ENCODE measurements at places on chromosomes 1 and 21.

GRCh38 chr1:162214202-162214601 is 144.7 kb downstream of the NOS1AP start:
- DNase-seq = no peak

- DNase-seq = no peak
Observed at GRCh38 chr21:29078869-29079767, 5.7 kb upstream of the CCT8 start.

- DNase-seq = no peak
Observed at GRCh38 chr1:244837597-244838258, 2.3 kb downstream of the COX20 start.

DNA sequence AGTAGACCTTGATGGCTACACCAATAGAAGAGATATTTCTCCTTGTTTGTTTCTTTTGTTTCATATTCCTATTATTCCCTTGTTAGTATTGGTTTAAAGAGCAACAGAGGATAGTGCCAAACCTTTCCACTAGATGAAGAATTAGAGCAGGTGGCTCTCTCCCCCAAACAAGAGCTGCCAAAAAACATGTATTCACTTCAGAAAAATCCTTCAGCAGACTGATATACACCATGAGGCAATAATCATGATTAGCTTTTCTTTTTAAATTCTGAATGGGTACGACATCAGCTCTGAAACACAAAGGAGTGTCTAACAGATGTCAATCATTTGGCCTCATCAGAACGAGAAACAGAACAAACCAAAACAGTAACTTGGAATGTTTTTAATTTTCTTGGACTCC is 67.3 kb upstream of the MAP10 start:
- no peak for DNase-seq

DNA sequence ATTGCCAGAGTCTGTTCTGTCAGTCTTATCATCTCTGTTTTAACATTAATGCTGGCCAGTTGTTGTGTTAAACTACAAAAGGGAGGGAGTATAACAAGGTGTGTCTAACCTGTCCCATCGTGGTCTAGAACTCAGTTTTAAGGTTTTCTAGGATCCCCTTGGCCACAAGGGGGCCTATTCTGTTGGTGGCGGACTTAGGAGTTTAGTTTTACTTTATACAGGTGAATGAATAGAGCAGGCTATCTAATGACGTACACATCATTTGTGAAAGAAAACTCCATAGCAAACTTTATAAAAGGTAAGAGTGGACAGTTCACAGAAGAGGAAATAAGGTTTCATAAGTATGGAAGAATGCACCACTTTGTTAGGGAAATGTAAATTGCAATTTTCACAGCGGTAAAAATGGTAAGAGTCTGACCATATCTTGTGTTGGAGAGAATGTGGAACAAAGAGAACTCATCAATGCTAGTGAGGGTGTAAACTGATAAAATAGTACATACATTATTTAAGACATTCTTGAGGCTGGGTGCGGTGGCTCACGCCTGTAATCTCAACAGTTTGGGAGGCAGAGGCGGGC is 2.5 kb upstream of the ATF6 start:
- DNase-seq = no peak

GRCh38 chr1:209697126-209697525 is 7.5 kb upstream of the HSD11B1 start:
- DNase-seq = no peak

DNA sequence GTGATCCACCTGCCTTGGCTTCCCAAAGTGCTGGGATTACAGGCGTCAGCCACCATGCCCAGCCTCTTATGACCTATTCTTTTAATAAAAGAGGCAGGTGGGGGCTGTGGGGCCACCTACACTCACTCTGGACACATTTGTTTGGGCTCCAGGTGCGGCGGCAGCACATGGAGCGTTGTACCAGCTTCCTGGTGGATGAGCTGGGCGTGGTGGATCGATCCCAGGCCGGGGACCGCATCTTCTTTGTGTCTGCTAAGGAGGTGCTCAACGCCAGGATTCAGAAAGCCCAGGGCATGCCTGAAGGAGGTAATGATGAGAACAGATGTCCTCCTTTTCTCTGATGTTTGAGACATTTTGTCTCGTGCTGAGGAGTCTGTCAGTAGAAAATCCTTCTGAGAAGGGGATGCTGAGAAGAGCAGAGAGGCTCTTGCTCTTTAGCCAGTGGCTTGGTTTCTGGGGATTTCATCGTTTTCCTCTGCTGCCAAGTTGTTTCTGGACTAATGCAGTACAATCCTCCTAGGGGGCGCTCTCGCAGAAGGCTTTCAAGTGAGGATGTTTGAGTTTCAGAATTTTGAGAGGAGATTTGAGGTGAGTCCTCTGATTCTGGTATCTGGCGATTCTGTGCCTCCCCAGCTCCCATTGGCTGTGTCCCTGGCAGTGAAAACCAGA is 17.9 kb upstream of the MIIP start:
- no peak for DNase-seq

GRCh38 chr1:61050541-61051442 is 31.6 kb upstream of the NFIA start:
- DNase-seq = no peak

DNA sequence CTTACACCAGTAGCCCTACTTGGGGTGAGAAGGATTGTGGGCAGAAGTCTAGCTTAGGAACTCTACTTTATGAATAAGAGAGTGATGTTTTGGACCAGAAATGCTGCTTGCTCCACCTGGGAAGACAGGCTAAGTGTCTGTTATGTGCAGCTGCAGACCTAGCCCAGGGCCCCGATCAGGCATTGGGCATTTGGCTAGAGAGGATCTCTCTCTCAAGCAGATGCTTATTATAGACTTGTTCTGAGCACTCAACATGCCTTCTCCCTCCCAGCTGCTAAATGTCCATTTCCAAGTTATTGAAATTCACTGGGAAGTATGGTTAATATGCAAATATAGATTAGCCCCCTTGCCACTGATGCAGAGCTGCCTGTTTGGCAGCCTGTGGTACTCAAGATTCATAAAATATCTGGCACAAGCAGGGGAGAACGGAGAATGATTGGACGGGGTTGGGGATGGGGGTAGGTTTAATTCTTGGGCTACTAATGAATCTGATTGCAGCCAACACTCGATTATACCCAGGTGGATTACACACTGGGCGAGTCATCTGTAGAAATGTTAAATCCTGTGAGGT is 115.9 kb downstream of the KCND3 start:
- no peak for DNase-seq

DNA sequence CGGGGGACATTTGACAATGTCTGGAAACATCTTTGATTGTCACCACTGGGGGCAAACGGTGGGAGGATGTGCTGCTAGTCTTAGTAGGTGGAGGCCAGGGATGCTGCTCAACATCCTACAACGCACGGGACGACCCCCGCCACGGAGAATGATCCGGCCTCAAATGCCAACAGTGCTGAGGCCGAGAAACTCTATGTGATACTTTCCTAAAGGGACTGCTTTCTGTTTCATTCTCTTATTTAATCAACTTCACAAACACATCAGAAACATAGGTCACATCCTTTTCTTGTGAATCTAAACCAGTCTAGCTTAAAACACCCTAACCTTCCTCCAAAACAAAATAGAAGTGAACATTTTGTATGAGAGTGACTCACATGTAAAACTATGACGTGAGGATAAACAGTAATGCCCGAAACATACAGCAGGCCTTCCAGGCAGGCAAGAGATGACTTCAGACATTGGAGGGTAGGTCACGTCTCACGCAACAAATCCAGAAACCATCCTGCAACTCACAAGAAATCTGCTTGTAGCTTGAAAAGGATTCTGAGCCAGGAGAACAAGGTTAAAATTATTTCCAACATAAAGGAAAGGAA is 37.2 kb upstream of the ETS2 start:
- DNase-seq = peak; percentile 79

DNA sequence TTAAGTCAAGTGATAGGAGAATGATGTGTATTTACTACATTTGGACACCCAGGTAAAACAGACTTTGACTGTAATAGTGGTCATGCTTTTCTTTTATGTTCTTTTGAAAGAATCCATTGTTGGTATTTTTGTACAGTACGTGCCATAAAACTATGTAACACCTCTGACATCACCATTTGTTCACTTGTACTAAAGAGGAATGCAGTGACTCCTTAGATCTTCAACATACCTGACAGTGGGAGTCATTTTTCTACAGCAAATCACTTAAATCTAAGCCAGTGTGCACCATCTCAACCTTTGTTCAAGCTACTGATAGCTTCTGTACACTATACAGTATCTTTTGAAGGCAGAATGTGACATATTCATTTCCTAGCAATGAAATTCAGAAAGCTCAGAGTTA is 6.3 kb upstream of the PLD5 start:
- DNase-seq = no peak

DNA sequence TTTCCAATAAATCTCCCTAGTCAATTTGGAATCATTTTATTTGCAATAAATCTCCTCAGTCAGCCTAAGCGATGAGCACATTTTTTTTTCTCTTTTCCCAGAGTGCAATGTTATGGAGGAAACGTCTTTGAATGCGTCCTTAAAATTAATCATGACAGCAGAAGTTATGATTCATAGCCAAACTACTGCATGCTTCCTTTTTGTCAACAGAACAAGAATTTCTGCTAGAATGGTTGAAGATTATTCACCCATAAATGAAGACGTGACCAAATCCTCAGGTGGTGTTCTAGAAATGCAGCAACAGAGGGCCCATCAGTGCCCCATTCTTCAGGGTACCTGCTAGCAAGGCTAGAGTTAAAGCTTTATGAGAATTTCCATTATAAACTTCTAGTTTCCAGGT is 407.9 kb upstream of the PKN2 start:
- DNase-seq = no peak

DNA sequence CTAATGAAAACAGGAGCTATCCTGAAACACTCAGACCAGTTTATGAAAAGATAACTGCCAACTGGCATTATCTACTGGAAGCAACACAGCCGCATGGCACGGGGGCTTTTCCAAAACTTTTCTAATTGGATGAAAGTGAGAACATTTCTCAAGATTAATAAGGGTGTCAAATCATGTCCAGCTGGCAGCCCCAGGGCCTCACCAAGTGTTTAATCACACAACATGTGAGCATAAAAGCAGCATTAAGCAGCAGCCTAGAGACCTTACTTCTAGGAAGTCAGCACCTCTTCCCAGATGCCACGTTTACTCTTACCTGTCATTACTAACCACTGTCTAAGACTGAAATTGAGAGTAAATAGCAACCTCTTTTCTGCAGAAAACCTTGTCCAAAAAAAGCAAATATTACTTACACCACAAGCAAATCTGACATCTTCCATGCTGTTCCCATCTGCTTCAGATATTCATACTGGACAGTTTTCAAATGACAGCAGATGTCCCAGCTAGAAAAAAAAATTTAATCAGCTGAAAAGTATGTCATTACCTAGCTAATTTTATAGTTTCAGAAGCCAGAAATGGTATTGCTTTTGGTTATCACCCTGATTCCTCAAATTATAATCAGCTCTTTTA is 341.5 kb upstream of the ZP4 start:
- no peak for DNase-seq

GRCh38 chr1:227994632-227995300 is 12.0 kb upstream of the WNT3A start:
- DNase-seq = no peak

DNA sequence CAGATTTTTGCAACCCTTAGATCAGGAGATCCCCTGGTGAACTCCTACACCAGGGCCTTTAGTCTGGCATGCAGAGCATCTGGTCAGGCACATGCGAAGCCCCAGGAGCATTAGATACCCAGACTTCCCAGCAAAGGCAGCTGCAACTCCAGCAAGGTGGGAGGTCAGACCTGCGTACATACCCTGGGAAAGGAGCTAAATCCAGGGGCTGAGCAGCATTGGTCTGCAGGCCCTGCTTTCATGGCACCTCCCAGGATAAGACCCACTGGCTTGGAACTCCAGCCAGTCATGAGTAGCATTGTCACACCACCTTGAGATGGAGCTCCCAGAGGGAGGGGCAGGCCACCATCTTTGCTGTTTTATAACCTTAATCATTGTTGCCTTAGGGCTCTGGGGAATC is 92.3 kb downstream of the KCNT2 start:
- DNase-seq = no peak

DNA sequence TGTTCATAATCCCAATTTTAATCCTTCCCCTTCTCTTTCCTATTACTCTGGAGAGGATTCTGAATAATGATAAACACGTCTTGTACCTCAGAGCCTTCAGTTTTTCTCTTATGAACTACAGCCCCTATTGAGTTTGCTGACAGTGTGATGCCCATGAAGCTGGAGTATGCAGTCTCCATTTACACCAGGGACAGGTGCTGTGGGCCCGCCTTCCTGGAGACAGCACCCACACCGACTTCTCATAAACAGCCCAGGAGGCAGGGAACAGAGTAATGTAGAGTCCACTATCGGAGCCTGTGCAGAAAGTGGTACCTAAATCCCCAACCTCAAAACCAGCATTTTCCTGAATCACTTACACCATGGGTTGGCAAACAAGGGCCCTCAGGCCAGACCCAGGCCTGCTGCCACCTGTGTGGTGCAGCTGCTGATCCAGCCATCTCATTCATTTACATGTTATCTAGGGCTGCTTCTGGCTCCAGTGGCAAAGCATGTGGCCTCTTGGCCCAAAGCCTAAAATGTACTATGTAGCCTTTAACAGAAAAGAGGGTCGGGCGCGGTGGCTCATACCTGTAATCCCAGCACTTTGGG is 95.1 kb upstream of the KRTAP19-8 start:
- no peak for DNase-seq

GRCh38 chr21:28111151-28111619 is 881.5 kb downstream of the LTN1 start:
- peak; percentile 93 for DNase-seq

GRCh38 chr1:58883037-58883887 is 99.4 kb upstream of the JUN start:
- peak; percentile 96 for DNase-seq

DNA sequence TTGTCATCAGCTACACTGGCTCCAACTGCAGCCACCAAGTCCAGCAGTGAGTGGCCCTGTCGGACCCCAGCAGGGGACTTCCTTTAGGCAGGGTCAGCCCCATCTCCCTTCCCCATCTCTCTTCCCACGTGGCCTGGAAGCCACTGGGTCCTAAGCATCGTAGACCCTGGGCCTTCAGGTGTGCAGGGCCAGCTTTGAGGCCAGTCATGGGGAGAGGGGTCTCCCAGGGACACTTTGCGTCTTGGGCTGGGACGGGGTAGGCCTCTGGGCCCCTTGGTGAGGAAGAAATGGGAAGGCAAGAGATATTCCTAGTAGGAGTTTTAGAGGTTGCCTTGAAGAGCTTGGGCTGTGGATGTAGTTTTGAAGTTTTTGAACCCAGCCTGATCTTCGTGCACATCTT is 12.1 kb upstream of the MIIP start:
- DNase-seq = no peak

Data from foreskin fibroblast (primary cell).